ENCODE measurements at places on chromosomes 6 and 20.
A peak's percentile ranks its signal among the peaks of the same experiment; 100 is the strongest.

GRCh38 chr6:71203206-71203605 lies 85.4 kb upstream of the OGFRL1 start:
- no peak for DNase-seq

- DNase-seq = no peak
These were observed 15.0 kb upstream of the RNF8 start for GRCh38 chr6:37338745-37339255.

DNA sequence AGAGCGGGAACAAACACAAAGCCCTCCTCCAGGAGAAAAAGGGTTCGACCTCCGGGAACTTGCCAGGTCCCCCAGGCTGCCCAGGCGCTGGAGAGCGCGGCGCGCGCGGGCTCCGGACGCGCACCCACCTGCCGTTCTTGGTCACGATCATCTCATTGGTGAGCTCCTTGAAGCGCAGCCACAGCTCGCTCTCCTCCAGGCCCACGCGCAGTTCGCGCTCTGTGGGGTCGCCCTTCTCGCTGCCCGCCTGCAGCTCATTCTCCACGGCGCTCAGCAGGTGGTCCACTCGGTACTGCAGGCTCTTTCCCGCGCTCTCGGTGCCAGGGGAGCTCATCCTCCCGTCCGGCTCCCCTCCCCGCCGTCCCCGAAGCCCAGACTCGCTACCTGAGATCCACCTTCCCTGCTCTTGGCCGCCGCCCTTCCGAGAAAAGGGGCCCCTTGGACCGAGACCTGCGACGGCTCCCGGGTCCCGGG lies 356 bp downstream of the TBXT start:
- no peak for DNase-seq

DNA sequence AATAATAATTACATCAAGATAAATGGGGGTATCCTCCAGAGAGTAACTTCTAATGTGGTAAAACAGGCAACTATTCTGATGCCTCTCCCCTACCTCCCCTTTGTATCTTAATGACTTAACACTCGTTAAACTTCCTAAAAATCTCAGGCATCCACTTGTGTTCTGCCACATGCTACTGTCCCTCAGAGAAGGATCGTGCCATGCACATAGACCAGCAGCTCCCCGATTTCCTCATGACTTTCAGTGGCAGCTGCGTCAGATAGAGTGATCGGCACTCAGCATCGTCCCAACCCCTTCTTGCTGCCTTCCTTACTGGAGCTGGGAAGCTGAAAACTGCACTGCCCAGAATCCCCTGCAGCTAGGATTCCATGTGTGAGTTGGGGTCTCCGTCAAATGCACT lies 32.1 kb downstream of the RIPOR2 start:
- no peak for DNase-seq

DNA sequence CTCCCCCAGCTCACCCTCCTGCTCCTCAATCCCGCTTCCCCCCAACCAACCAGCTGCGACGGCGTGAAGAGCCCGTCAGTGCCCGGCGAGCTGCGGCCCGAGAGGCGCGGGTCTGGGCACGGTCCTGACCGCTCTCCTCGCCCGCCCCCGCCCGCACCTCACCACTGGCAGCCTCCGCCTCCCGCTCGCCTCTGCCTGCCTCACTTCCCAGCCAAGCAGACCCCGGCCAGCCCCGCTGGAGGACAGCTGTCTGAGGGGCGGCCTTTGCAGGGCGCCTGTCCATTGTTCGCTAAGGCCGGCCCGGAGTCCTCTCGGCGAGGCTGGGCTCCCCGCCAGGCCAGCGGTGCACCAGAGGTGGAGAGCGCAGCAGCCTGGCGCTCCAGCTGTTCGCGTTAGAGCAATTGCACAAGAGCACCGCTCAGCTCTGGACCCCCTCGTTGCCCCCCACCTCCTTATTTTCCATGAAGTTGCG lies 1.3 kb downstream of the SOBP start:
- peak; percentile 96 for DNase-seq

GRCh38 chr6:90003069-90003795 lies 109.0 kb downstream of the GJA10 start:
- no peak for DNase-seq

GRCh38 chr6:6315660-6316059 lies 4.8 kb downstream of the F13A1 start:
- DNase-seq = peak; percentile 71

GRCh38 chr20:3922223-3922982 lies 33.2 kb downstream of the PANK2 start:
- no peak for DNase-seq

DNA sequence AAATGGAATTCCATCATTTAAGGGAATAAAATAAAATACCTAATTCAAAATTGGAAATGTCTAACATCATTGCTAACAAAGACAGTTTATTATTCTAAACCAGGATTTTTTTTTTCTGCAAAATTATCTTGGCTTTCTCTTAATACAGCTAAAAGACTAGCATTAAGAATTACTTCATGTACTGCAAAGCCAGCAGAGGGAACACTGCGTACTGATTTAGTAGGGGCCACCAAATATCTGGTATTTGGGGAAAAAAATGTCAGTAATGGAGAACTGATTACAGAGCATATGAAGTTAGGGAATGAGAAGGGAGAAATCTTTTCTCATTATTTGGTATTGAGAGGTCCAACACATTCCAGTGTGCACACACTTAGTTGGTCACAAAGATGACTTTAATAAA lies 3.2 kb upstream of the SOX4 start:
- no peak for DNase-seq

DNA sequence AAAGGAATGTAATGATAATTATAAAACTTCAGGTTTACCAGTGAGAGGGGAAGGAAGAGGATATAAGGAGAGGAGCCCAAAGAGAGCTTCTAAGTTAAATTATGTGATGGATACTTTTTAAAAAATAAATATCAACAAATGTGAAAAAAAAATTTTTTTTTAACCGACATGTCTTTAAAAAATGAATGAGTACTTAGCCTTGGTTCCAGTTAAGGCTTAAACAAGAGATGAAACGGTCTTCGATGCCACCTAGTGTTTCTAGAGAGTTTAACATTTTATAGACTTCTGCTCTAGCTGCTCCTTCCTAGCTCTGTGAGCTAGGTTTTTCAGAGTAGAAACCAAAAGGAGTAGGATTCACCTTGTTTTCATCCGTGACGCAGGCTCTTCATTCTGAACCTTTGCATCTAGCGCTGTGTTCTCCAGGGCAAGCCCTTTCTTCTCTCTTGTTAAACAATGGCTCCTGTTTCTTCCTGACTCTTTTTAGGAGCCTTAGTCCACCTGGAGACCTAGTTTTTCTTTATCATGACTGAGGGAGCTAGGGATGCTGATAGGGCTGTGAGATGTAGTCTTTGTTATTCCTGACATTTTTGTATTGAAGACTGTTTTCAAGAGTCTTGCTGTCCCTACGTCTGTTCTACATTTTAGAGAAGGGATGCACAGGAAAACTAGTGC lies 42.4 kb upstream of the GNRH2 start:
- peak; percentile 45 for DNase-seq

DNA sequence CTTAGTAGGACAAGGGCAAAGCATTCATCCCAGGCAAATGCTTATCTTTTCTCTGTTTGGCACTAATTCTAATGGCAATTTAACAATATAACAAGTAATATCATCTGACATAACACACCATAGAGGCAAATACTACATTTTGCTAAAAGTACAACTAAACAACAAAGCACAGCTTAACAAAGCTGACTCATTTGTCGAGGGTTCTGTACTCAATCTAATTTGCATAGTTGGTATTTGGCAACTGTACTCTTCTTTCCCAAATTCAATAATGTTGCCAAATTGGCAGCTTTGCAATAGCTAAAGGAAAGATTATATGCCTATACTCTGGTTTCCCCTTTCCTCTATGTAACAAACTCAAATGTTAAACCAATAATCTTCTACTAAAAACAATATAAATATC lies 461.0 kb downstream of the PKHD1 start:
- DNase-seq = no peak

DNA sequence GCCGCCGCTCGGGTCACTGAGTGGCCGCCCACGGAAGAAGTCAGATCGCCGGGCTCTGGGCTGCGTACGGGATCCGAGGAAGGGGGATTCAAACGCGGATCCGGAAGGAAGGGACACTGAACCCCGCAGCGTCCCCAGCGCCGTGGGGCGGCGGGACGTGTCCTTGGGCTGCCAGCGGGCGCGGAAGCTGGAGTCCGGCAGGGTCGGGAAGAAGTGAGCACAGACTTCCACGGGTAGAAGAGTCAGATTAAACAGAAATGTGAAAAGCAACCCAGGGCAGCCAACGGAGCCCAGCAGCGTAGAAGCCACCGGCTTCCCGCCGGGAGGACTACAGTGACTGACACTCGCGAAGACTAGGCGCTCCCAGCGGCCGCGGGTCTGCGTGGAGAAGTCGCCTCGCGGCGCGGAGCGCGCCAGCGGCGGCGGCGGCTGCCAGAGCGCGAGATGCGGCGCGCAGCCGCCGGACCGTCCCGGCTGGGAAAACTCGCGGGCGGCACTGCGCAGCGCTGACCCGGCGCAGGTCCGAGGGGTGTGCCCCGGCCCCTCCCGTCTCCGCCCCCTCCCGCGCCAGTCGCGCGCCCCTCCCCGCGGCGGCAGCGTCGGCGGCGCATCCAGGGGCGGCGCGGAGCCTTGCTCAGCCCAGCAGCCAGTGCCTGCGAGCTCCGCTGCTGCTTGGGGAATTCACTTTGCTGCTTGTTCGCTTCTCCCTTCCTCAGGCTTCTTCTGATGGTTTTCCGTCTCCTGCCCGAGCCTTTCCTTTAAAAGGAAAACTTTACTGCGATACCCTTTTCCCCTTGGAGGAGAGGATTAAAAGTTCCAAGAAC lies at the start of gene SAMD5:
Gene SAMD5, plus strand, starts transcription at position 649 of the 824 bp plus-strand sequence. CDS start 239 bp downstream, outside the sequence.
- DNase-seq = peak; percentile 43

DNA sequence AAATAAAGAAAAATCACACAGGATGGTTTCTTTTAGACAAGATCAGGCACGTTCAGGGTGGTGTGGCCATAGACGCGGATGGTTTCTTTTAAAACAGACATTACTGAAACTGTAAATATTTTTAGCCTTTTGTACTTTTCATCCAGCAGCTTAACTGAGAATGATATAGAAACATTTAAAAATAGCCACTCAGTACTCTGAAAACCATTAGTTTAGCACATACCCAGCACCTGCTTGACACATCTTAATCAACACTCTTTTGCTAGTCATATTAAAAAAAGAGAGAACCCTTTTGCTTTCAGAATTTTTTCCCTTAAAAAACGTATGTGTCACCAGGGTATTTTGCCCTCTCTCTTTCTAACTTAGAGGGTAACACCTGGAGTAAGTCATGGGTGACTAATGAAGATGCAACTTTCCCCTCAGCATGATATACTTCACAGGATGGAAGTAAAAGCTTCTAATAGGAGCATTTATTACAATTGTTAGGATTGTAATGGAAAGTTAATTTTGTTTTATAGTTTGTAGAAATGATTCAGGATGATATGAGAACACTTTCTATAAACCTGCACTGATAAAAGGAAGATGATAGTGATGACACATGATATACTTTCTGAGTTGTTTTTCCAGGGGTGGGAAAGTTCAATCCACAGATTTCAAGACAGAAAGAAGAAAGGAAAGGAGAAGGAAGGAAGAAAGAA lies 45.2 kb downstream of the BACH2 start:
- no peak for DNase-seq

- no peak for DNase-seq
These were observed 54.6 kb upstream of the PKIB start for GRCh38 chr6:122555561-122555960.

- DNase-seq = no peak
These were observed 68.0 kb upstream of the TFB1M start for GRCh38 chr6:155382338-155382685.

- no peak for DNase-seq
These were observed 1009.2 kb upstream of the GJE1 start for GRCh38 chr6:141123497-141123896.

DNA sequence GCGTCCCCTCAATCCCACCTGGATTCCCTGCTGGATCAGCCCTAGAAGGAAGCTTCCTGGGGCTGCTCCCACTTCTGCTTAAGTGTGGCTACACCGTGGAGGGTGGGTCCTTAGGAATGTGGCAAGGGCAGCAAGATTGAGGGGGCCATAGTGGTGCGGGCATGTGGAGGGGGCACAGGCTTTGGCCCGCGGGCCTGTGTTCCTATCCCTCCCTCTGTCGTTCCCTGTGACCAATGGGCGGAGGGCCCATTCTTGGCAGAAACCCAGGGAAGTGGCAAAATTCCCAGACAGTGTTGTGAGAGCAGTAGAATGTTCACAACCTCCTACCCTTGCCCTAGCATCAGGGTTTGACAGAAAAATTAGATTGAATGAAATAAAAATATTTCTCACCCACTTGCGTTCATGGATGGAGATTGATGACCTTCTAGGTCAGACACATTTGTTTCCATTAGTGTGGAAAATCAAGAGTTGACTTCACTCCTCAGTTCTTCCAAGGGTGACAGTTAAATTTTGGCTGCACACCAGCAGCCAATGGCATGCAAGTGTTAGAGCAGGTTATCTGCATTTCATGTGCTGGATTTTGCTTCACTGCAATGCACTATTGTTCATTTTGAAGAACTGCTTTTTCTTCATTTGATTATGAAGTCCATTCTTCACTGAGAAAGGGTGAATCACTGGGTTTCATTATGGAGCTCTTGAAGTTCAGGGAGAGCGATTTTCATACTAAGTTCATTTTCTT lies 49.3 kb upstream of the AHI1 start:
- no peak for DNase-seq

GRCh38 chr20:61303217-61303616 lies 51.2 kb downstream of the CDH4 start:
- DNase-seq = no peak

DNA sequence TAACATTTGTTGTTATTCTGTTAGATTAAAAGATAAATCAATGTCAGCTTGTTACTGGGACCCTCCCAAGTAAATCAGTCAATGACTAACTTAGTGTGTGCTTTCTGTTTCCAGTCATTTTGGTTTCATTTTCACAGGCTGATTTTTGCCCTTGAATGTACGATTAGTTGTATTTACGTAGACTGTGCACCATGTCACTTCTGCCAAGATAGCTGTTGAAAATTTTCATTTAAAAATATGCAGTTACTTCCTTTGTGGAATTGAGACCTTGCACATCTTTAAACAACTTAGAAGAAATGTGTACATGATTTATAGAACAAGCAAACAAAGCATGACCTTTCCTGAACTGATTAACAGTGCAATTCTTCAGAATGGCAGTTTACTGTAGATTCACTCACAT lies 944.8 kb upstream of the CITED2 start:
- no peak for DNase-seq

- no peak for DNase-seq
These were observed 68.7 kb downstream of the PSMG4 start for GRCh38 chr6:3327403-3327802.

- no peak for DNase-seq
These were observed 77.2 kb upstream of the MC3R start for GRCh38 chr20:56171087-56172012.

GRCh38 chr6:155313602-155314091 lies 637 bp downstream of the TFB1M start:
- DNase-seq = no peak

DNA sequence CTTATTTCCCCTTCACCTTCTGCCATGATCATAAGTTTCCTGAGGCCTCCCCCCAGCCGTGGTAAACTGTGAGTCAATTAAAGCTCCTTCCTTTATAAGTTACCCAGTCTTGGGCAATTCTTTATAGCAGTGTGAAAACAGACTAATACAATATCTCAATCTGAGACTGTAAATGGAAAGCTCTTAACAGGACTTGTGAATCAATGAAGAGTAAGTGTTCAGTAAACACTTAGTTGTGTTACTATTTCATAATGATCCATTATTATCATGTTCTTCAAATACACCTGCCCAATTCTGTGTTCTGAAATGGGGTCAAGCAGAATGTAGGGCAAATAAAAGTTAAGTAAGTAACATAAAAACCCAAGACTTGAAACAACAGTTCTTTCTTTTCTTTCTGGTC lies 266.2 kb downstream of the TENT5A start:
- no peak for DNase-seq

Measured in muscle of back (tissue), 13 donors.